ENCODE measurements at places on chromosomes 3 and 15. TPM values are rescaled to one million over a fixed set of nuclear protein-coding genes. Genes with fewer than 3 reads are reported as not detected.

Gene ACKR4
- total RNA-seq, result not detected

Gene RAD51
- total RNA-seq, result 36.4 TPM

Gene ZNF80
- total RNA-seq, result not detected

Gene BDH1
- 26.8 TPM for total RNA-seq

DNA sequence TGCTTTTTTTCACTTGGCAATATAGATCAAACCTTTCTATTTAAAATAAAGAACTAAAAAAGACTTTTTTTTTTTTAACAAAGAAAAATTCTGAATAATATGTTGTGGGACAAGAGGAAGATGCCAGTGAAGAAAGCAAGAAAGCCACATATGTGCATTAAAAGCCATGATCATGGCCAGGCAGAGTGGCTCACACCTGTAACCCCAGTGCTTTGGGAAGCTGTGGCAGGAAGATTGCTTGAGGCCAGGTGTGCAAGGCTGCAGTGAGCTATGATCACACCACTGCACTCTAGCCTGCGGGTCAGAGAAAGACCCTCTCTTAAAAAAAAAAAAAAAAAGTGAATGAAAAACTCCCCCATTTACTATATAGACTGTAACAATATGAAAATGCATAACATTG lies 23.9 kb downstream of the C2CD4B start:
- DNase-seq, result no peak

DNA sequence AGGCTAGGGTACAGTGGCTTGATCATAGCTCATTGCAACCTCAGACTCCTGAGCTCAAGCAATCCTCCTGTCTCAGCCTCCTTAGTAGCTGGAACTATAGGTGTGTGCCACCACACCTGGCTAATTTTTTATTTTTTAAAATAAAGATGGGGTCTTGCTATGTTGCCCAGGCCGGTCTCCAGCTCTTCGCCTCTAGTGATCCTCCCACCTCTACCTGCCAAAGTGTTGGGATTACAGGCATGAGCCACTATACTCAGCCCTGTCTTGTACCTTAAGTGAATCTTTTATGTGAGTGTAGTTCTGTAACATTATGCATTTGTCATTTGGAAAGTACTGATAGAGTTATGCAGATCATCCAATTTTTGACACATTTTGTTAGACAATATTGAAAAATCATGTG lies 66.9 kb upstream of the C15orf39 start:
- no peak for DNase-seq

DNA sequence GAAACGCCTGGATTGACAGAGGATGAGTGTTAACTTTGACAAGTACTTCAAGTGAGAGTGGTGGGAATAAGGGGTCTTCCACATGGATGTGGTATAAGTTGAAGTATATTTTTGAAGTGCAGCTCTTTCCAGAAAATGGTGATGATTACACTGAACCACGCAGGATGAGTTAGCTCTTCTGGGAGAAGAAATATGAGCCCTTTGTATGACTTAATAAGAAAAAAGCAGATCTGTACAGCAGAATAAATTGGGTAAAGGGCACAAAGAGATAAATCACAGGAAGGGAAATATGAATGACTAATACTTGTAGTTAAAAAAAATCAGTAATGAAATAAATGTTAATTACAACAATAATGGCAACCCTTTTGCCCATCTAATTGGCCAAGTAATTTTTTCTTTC lies 1.3 kb downstream of the CCR3 start:
- DNase-seq, result no peak

- DNase-seq, result peak; percentile 80
Observed at GRCh38 chr15:35751413-35752133, 205.6 kb upstream of the DPH6 start.

GRCh38 chr3:177236704-177237103 lies 39.4 kb upstream of the TBL1XR1 start:
- DNase-seq, result no peak

DNA sequence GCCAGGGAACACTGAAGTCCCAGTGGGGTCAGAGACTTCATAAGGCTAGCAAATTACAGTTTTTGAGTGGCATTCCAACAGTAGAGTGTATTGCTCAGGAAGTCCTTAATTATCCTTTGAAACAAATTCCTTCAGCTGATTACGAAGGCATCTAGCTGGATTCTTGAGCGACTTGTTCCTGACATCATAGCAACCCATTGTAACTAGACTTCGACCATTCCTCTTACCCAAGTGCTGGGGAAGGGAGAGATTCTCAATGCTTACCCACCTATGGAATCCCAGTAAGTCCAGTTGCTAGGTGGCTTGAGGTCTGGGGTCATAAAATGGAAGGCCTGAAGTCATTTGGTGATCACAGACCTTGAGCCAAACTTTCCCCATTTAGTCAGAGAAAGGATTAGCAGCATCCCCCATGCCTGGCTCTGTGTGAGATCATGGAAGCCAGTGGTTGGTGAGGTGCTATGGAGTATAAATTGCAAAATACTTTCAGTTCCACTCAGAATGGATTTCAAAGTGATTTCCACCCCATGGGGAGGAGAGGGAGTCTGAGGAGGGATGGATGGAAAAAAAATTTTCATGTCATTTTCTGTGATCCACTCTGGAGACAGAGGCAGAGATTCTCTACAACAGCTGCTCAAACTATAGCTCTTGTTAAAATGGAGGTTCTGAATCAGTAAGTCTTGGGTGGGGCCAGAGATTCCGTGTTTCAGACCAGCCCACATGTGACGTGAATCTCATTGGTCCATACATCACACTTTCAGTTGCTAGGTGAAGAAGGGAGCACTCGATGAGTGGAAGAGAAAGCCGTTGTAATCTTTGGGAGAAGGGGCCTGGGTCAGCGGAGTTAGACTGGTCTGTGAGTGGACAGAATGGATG lies 45.7 kb downstream of the CD86 start:
- no peak for DNase-seq

DNA sequence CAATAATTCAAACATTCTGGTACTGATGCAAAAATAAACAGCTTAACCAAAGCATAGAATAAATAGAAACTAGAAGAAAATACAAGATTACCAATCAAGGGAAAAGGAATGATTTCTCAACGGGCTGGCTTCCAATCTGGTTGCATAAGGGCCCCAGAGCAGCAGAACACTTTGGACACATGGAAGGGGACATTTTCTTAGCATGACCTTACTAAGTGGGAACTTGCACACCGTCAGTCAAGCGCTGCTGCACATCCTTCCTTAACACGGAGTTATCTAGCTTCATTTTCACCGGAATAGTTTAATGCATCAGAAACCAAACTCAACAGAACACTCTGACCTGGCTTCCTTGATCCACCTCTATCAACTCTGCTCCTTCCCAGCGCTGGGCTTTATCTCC lies 388.5 kb downstream of the VPS13C start:
- DNase-seq, result no peak

DNA sequence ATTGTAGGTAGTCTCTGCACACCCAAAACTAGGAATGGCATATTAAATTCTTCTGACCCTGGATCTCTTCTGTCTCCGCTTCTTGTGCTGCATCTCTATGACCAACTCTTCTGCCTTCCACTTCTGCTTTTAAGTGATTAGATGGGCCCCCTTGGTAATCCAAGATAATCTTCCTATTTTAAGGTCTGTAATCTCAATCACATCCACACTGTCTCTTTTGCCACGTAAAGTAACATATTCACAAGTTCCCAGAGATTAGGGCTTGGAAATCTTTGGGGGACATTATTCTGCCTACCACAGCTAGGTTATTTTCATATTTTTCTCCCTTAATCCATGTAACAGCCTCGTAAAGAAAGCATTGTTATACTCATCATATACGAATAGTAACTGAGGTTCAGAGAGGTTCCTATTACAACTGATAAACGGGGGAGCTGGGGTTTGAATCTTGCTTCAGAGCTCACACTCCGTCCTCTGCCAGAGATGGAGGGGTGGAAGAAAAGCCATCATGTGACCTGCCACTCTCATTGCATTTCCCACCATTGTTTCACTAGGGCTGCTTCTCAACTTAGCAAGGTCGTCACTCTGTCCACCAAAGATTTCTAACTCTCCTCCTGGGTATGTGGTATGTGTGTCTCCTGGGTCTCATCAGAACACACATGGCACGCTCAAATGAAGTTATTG lies 6.6 kb upstream of the CD47 start:
- DNase-seq, result no peak
